ENCODE measurements at places on chromosomes 2 and 18. TPM values are rescaled to one million over a fixed set of nuclear protein-coding genes. Genes with fewer than 3 reads are reported as not detected.

PLCL1 gene
- polyA plus RNA-seq, result 15.3 TPM

NEURL3 gene
- polyA plus RNA-seq, result 4.0 TPM

EMILIN1 gene
- polyA plus RNA-seq, result 96.3 TPM

SCG2 gene
- 0.89 TPM for polyA plus RNA-seq
